Right atrium auricular region (tissue), 2 donors: ENCODE measurements at places on chromosomes 3 and 15.
A peak's percentile ranks its signal among the peaks of the same experiment; 100 is the strongest.

DNA sequence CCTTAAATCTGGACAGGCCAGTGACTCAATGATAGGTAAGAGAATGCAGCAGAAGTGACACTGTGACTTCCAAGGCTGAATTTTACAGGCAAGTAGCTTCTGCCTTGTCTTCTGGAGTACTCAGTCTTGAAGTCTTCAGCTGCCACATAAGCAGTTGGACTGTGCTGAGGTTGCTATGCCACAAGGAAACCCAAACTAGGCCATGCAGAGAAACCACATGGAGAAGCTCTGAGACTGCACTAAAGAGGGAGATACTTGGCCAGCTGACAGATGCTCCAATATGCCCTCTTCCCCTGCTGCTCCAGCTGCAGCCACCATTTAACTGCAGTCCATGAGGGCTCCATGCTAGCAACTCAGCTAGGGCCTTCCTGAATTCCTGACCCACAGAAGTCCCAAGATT, 119.4 kb upstream of the GADL1 start:
- H3K4me3 ChIP-seq: no peak overlapping the region
- no peak for DNase-seq
- H3K27ac ChIP-seq: no peak overlapping the region
- no peaks in the 10 kb centered on the region for H3K4me1 ChIP-seq
- no peaks in the 10 kb centered on the region for H3K27me3 ChIP-seq

- no peaks in the 10 kb centered on the region for H3K4me1 ChIP-seq
- no peak overlapping the region for H3K27ac ChIP-seq
Measured at GRCh38 chr3:74564560-74564959, 49.9 kb downstream of the CNTN3 start.

- no peak for DNase-seq
- no peak overlapping the region for H3K27ac ChIP-seq
Measured at GRCh38 chr3:197364410-197365071, 66.1 kb upstream of the DLG1 start.

GRCh38 chr15:69987492-69988489, 109.9 kb downstream of the TLE3 start:
- H3K4me3 ChIP-seq: no peak overlapping the region
- no peak overlapping the region for H3K27ac ChIP-seq
- H3K36me3 ChIP-seq: no peaks in the 10 kb centered on the region
- H3K4me1 ChIP-seq: no peaks in the 10 kb centered on the region
- H3K27me3 ChIP-seq: no peaks in the 10 kb centered on the region
- no peak for DNase-seq

- no peak overlapping the region for H3K4me3 ChIP-seq
- no peak for DNase-seq
- H3K36me3 ChIP-seq: no peaks in the 10 kb centered on the region
- H3K4me1 ChIP-seq: no peaks in the 10 kb centered on the region
- H3K27me3 ChIP-seq: no peaks in the 10 kb centered on the region
Measured at GRCh38 chr15:96187341-96188305, 142.9 kb upstream of the NR2F2 start.

GRCh38 chr3:171262431-171262830, 197.8 kb downstream of the TNIK start:
- no peak overlapping the region for H3K4me3 ChIP-seq
- H3K36me3 ChIP-seq: no peaks in the 10 kb centered on the region
- no peak overlapping the region for H3K27ac ChIP-seq

DNA sequence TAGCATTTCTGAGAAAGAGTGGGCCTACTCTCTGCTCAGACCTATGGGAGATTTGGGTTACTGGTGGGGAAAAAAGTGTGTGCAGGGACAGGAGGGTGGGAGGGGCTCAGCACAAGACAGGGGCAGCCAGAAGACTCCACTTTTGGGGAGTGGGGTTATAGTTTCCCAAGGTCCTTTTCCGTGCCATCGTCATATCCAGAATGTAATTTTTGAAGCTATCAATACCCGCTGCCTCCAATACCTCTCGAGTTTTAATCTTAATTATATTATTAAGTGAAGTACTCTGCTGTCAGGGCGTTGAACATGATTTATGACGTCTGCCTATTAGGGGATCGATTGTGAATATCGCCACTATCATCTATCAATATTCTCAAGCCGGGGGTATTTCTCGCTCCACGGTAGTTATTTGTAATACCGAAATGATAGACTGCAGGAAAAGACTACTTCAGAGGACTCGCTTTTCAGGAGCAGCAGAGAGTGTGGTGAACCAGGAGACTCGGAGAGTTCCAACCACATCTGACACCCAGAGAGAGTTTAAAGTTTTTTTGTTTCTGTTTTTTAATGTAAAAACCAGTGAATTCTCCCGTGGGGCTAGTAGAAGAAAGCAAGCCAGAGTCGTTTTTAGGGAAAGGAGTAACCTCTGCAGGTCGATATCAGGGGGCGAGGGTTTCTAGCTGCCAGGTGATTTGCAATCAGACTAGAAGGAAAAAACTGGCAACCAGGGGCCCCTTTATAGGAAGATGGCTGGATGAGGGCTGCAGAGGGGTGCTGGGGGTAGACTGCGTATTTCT, 20.6 kb downstream of the NR2F2 start:
- no peak overlapping the region for H3K4me3 ChIP-seq
- H3K27ac ChIP-seq: peak overlapping the region; percentile 77
- H3K27me3 ChIP-seq: no peaks in the 10 kb centered on the region
- no peak for DNase-seq
- no peaks in the 10 kb centered on the region for H3K36me3 ChIP-seq

GRCh38 chr3:134864636-134865035, 69.6 kb downstream of the EPHB1 start:
- DNase-seq: no peak
- H3K4me3 ChIP-seq: no peak overlapping the region
- H3K36me3 ChIP-seq: no peaks in the 10 kb centered on the region
- no peaks in the 10 kb centered on the region for H3K27me3 ChIP-seq
- no peaks in the 10 kb centered on the region for H3K4me1 ChIP-seq

GRCh38 chr3:176574786-176575185, 622.5 kb downstream of the TBL1XR1 start:
- no peaks in the 10 kb centered on the region for H3K4me1 ChIP-seq
- H3K36me3 ChIP-seq: no peaks in the 10 kb centered on the region
- H3K27me3 ChIP-seq: no peaks in the 10 kb centered on the region
- no peak for DNase-seq

DNA sequence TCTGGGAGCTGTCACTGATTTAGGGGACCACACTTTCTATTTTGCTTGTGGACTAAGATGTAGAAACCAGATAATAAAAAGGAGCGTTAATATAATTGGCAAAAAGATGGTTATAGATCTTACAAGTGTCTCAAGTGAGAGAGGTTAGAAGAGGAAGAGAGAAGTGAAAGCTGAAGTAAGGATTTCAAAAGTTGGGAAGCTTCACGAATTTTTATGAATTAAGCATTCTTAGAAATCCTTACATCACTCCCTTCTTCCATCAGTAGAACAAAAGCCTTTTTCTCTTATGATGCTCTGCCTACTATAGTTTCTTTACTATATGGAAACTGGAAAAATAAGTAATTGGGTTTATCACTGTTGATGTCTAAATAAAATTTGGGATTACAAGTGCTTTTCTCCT, 146.5 kb downstream of the FNDC3B start:
- H3K4me3 ChIP-seq: no peak overlapping the region
- H3K36me3 ChIP-seq: no peaks in the 10 kb centered on the region
- H3K27ac ChIP-seq: no peak overlapping the region
- peaks cover 38% of the 10 kb centered on the region for H3K4me1 ChIP-seq

DNA sequence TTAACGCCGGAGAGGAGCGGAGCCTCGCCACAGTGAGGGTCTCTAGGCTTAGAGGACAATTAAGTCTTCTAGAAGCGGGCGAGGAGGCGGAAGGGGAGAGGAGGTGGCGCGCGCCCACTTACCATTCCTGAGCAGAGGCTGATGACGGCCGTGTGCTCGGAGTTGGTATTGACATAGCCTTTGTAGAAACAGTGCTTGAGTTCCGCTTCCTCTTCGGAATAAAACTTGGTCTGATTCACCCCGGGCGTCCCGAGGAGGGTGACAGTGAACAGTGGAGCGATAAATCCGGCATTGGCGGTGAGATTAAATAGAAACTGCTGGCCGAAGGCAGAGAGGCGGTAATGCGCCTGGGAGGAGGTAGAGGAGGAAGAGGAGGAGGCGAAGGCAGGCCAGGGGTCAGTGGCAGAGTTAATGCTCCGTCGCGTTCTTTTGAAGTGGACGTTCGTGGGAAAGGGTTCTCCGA, 1.3 kb downstream of the ADAMTS9 start:
- no peaks in the 10 kb centered on the region for H3K27me3 ChIP-seq
- H3K4me1 ChIP-seq: no peaks in the 10 kb centered on the region

DNA sequence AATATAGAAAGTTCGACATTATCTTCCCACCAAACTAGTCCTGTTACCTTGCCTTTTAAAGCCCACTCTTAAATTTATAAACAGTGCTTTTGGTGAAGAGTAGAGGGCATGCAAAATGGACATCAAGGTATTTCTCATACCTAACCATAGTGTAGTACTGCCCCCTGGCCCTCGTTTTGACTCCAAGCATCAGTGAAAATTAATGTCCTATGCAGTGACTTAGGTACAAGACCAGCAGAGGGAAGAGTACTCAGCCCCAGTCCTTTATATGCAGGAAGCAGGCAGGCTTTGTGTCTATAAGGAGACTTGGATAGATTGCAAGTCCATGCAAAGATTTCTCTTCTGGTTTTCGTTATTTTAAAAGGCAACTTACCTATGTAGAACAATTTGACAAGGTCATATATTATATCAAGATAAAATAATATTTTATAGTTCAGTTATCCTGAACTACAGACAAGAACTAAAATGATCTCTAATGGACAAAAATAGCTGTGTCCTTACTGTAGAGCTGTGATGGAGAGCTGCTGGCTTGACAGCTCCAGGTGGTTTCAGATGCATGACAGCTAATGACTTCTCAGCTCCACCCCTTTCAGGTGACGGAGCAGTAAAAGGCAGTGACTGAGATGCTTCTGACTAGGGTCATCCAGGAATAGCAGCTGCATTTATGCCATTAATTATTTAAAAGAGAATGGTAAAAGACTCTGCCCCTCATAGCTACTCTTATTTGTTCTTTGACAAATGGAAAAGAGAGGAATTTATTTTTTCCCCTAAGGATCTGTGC, 646.1 kb downstream of the SQOR start:
- H3K27me3 ChIP-seq: no peaks in the 10 kb centered on the region
- no peak for DNase-seq
- no peaks in the 10 kb centered on the region for H3K4me1 ChIP-seq

DNA sequence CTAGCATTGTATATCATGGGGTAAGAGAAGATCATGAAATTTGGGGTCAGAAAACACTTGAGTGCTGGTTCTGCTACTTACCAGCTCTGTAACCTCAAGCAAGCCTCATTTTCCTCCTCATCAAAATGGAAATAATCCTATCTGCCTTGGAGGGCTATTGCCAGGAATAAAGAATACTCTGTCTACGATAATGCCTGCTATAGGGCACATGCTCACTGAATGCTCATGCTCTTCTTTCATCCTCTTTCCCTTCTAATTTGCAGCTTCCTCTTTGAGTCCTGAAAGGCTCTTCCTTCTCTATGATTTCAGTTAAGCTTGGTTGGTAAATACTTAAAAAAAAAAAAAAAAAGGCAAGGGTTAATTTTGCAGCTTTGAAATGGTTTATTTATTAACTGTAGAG, 12.8 kb downstream of the RTP1 start:
- peak overlapping the region; percentile 19 for H3K27ac ChIP-seq
- H3K4me1 ChIP-seq: no peaks in the 10 kb centered on the region
- H3K4me3 ChIP-seq: no peak overlapping the region
- no peaks in the 10 kb centered on the region for H3K27me3 ChIP-seq

- DNase-seq: no peak
- no peak overlapping the region for H3K27ac ChIP-seq
- no peaks in the 10 kb centered on the region for H3K4me1 ChIP-seq
- H3K4me3 ChIP-seq: no peak overlapping the region
- no peaks in the 10 kb centered on the region for H3K36me3 ChIP-seq
Measured at GRCh38 chr3:173216063-173216462, 75.0 kb upstream of the SPATA16 start.

GRCh38 chr3:17478673-17479072, 263.8 kb downstream of the TBC1D5 start:
- no peak overlapping the region for H3K4me3 ChIP-seq
- no peaks in the 10 kb centered on the region for H3K27me3 ChIP-seq
- no peak overlapping the region for H3K27ac ChIP-seq

DNA sequence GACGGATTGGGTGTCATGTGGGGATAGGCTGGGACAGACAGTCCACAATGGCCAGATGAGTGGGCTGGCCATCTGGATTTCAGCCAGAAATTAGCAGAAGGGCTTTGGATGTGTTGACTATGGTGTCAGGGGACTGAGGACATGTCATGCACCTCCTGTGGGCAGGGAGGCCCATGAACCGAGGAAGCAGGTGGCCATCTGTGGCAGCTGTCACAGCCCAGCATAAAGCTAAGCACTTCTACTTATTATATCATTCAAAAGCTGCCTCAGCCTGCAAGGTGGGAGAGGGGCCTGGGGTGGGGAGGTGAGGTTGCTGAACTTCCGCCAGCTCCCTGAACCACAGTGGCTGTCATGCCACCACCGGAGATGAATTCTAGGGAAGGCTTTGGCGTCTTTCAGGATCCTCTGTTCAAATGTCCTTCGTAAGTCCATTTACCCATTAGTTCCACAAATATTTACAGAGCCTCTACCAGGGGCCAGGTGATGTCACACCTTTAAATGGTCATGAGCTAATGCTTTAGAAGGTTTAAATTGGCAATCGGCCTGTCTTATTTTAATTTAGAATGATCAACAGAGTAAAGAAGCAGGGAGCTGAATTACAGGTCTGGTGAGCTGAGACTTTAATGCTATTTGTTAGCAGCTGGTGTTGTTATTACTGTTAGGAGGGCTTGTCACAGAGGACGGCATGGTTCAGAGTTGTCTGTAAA, 23.6 kb upstream of the CAV3 start:
- no peaks in the 10 kb centered on the region for H3K4me1 ChIP-seq
- no peak overlapping the region for H3K27ac ChIP-seq

- no peak for DNase-seq
- no peak overlapping the region for H3K4me3 ChIP-seq
- H3K27ac ChIP-seq: no peak overlapping the region
- H3K36me3 ChIP-seq: peaks cover 64% of the 10 kb centered on the region
Measured at GRCh38 chr3:11832981-11833905, 13.4 kb downstream of the TAMM41 start.

- H3K36me3 ChIP-seq: no peaks in the 10 kb centered on the region
- no peak overlapping the region for H3K27ac ChIP-seq
- DNase-seq: no peak
- no peak overlapping the region for H3K4me3 ChIP-seq
Measured at GRCh38 chr15:80749589-80749988, 29.6 kb upstream of the CEMIP start.

DNA sequence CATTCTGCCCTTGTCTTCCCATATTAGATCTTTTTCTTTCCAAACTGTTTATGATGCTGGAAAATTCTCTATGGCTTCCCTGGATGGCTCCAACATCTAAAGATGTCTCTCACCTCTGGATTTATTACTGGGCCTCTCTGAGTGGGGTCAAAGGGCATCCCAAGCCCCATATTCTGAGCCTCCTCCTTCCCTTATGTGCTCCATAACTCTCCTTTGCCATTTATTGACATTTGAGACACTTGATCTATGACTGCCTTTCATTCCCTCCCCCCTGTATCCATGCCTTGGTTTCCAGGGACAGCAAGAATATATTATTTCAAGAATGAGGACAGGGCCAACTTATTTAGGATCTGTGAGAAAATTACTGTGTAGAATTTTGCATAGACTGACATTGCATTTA, 369.3 kb upstream of the ONECUT1 start:
- DNase-seq: no peak
- H3K4me3 ChIP-seq: no peak overlapping the region
- H3K27me3 ChIP-seq: no peaks in the 10 kb centered on the region
- no peak overlapping the region for H3K27ac ChIP-seq
- H3K4me1 ChIP-seq: no peaks in the 10 kb centered on the region

- H3K4me1 ChIP-seq: peaks cover 24% of the 10 kb centered on the region
- H3K36me3 ChIP-seq: peaks cover 38% of the 10 kb centered on the region
- H3K4me3 ChIP-seq: no peak overlapping the region
- DNase-seq: no peak
- no peaks in the 10 kb centered on the region for H3K27me3 ChIP-seq
Measured at GRCh38 chr3:11305509-11305908, 33.3 kb downstream of the ATG7 start.
